ENCODE measurements at places on chromosomes 3 and 15.

DNA sequence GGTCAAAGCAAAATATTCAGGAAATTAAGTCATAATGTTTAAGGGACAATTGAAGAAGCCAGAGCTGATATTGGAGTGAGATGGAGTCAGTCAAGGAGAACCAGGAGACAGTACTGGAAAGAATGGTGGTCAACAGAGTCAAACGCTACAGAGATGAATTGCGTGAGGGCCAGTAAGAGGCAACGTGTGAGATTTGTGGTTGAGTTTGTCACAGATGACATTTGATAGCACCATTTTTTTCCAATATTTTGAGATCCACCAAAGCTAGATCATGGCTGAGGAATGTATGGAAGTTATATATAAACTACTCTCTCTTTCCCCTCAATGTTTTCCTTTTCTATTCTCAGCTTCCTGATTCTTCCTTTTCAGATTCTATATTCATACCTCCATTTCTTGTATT lies 375.1 kb upstream of the ROBO2 start:
- no peak for DNase-seq

DNA sequence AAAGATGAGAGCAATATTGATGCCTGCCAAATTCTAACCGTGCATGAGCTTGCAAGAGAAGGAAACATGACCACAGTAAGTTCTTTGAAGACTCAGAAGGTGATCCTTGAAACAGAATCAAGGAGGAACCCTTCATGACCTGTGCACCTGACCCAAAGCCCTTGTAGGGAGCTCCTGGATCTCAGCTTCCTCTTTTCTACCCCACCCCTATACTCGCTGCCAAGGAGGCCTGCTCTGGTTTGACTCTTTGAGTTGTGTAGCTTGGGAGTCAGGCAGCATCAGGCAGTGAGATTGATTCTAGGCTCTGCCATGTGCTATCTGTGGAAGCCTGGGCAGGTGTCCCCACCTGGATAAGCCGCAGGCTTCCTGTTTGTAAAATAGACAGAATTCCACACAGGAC lies 10.6 kb downstream of the TTC21A start:
- no peak for DNase-seq

- no peak for DNase-seq
Observed at GRCh38 chr15:29086001-29086400, 183.6 kb downstream of the NSMCE3 start.

DNA sequence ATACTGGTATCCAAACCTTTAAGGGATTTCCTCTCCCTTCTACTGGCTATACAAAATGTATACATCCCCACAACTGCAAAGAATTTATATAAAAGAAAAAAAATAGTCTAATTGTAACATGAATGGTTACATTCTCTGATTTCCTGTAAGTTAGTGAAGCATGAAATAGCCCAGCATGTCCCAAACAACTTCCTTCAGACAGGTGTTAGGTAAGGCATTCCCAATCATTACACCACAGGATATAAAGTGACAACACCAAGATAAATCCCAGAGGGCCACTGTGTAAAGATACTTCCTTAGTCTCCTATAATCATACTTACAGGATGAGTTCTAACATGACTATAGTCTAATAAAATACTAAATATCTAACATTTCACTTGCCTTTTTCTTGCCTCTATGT lies 7.6 kb downstream of the CMTM6 start:
- peak; percentile 58 for DNase-seq

- peak; percentile 45 for DNase-seq
Observed at GRCh38 chr3:179179979-179180759, 32.0 kb downstream of the PIK3CA start.

- DNase-seq, result no peak
Observed at GRCh38 chr3:153244961-153245360, 82.9 kb downstream of the RAP2B start.

GRCh38 chr3:29686889-29687592 lies 406.2 kb downstream of the RBMS3 start:
- no peak for DNase-seq

DNA sequence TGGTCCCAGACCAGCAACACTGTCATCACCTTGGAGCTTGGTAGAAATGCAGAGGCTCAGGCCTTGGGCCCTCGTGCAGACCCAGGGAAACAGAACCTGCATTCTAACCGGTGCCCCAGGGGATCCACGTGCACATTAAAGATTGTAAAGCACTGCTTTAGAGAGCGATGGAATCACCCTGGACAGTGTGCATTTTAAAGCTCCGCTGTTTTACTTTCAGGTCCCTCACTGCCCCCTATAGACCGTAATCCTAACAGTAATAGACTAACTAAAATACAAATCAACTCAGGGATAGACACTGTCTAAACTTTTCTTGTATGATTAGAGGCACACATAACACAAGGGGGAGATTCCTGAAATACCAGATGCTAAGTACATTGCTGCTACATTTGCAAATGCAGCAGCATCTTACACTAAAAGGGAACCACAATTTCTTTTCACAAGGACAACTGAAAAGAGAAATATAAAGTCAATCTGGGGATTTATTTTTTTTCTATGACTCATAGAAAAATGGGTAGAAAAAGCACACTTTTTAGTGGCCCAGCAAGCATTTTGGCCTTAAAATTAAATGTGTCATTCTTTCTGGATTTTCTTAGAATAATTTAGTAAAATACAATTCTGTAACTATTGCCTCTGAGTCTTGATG lies 10.5 kb upstream of the SH3GL3 start:
- DNase-seq, result peak; percentile 4

DNA sequence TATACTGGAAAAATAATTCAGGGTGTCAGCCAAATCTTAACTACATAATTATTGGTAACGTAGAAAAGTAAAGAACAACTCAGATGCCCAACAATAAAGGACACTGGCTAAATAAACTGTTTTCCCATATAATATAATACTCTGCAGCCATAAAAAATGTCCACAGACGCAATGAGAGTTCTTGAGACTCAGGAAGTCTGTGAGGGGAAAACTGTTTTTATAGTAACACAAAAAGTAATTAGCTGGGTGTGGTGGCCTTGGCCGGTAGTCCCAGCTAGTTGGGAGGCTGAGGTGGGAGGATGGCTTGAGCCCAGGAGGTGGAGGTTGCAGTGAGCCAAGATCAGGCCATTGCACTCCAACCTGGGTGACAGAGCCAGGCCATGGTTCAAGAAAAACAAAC lies 5.5 kb upstream of the UBR1 start:
- no peak for DNase-seq

DNA sequence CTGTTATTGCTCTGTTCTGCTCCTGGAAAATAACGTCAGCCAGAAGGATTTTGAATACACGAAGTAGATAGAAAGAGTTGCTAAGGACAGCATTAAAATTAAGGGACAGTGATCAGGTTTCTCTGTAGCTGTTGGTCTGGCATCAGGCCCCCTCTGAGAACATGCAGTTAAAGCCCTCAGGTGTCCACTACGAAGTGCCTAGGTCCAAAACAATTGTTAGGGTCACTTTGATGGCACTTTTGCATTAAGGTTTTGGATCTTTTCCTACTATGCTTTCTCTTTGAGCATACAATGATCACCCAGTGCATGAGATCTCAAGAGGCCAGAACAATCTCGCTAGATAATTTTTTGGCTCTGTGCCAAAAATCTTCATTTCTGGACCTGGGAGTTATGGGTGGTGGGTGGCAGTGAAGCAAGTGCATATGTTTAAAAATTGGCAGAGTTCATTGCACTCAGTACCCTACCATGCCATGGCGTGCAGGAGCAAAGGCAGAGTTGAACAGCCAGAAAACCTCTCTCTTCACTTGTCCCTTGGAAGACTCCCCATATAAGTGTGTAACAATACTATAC lies 797.6 kb downstream of the ROBO2 start:
- DNase-seq, result no peak

GRCh38 chr3:53113293-53114010 lies 16.8 kb downstream of the RFT1 start:
- no peak for DNase-seq

GRCh38 chr3:13771496-13771895 lies 108.4 kb downstream of the WNT7A start:
- DNase-seq, result no peak

DNA sequence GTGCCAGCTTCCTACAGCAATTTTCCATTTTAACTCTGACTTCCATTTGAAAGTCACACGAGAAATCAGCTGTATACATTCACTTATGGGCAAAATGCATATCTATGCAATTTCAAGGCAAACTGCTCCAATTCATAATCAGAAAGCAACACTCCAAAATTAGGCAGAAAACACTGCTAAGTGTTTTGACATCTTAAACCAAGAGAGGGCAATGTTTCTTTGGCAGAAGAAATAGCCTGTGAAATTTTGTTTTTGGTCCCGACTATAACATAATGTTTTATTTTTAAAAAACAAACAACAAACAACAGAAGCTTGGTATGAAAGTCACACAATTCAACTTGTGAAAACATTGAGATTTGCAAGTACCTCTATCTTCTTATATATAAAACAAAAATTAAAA lies 42.6 kb downstream of the GOLIM4 start:
- no peak for DNase-seq

DNA sequence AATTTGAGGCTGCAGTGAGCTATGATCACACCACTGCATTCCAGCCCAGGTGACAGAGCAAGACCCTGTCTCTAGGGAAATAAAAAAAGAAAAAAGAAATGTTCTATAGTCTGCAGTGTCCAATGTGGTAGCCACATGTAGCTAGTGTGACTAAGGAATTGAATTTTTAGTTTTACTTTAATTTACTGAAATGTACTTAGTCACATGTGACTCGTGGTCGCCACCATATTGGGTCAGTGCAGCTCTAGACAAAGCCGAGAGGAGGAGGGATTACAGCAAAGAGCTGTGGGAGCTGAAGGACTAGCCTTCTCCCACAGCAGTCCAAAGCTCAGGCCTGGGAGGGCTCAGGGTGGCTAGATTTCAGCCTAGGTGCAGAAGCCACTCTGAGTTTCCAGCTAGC lies 65.9 kb upstream of the NTRK3 start:
- DNase-seq, result no peak

- no peak for DNase-seq
Observed at GRCh38 chr15:40525855-40526254, 39.0 kb downstream of the CCDC32 start.

- no peak for DNase-seq
Observed at GRCh38 chr3:32018757-32019564, 37.4 kb downstream of the ZNF860 start.

DNA sequence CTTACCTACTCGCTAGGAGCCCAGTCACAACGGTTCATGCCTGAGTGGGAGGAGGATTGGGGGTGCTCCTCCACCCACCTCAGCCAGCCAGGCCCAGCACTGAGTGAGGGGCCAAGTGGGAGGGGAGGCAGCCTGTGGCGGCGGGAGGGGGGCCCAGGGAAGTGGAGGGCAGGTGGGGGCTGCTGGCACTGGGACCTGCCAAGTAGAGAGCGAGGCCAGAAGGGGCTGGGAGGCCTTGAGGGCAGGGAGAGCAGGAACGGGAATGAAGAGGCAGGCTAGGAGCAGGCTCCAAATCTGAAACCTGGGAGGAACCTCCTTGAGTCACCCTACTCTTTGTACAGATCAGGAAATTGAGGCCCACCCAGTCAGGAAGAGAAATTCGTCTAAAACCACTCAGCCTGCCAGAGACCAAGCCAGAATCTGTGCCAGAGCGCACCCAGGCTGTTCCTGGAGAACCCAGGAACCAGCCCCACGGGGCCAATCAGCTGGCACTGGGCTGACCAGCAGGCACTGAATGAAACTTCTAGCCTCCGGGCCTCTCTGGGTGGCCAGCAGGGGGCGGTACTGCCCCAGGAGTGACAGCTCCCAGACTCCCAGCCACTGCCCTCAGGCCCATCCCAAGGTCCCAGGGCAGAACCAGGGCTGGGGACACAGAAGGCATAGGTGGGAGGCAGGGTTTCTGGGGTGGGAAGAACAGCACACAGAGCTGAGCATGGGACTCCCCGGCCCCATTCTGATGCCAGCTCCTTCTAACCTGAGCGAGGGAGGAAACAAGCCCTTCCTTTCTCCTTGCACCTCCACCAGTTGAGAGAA lies 14.8 kb upstream of the CYP11A1 start:
- peak; percentile 77 for DNase-seq

GRCh38 chr3:169662132-169662842 lies 1.2 kb downstream of the MECOM start:
- peak; percentile 92 for DNase-seq

DNA sequence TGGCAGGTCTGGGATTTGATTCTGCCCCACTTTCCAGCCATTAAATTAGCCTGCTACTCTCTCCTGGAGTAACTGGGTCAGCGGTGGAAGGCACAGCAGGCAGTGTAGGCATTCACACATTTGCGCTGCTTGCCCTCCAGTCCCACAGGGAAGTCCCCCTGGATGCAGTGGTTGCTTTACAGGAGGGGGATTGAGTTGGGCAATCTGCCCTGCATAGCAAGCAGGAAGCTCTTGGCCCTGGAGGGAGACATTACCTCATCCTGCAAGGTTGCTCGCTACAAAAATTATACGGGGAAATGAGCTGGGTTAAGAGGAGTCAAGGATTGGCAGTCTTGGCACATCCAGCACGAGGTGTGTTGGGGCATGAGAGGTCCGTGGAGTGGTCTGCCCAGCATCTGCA lies 14.8 kb downstream of the MCM2 start:
- DNase-seq, result no peak

- peak; percentile 90 for DNase-seq
Observed at GRCh38 chr15:32688151-32688639, 29.6 kb upstream of the GREM1 start.

GRCh38 chr3:44232407-44232806 lies 9.3 kb upstream of the TOPAZ1 start:
- no peak for DNase-seq

DNA sequence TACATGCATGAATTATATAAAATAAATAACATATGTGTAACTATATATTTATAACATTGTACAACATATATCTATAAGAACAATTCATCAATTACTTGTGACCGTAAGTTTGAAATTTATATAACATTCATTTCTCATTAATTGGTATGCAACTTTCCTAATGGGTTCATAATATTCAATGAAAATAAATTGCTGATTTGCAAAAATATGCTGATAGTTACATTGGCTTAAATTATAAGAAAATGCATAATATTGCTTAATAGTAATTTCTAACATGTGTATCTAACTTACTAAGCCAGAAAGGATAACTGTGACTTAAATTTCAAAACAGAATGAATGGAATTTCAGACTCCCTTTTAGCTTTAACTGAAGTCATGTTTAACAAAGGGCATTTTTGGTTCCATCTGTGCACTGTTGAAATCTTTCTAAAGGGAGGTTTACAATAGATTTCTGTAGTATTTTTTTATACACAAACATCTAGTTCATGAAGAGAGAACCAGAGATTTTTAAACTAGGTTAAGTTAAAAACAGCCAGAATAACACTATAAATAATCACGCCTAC lies 310.9 kb downstream of the TBC1D5 start:
- no peak for DNase-seq
